ENCODE measurements at places on chromosomes 6 and 20.

GRCh38 chr6:16146028-16146427 is 17.1 kb downstream of the MYLIP start:
- no peak for DNase-seq

- DNase-seq: no peak
Measured at GRCh38 chr6:134468633-134469032, 150.7 kb upstream of the SGK1 start.

DNA sequence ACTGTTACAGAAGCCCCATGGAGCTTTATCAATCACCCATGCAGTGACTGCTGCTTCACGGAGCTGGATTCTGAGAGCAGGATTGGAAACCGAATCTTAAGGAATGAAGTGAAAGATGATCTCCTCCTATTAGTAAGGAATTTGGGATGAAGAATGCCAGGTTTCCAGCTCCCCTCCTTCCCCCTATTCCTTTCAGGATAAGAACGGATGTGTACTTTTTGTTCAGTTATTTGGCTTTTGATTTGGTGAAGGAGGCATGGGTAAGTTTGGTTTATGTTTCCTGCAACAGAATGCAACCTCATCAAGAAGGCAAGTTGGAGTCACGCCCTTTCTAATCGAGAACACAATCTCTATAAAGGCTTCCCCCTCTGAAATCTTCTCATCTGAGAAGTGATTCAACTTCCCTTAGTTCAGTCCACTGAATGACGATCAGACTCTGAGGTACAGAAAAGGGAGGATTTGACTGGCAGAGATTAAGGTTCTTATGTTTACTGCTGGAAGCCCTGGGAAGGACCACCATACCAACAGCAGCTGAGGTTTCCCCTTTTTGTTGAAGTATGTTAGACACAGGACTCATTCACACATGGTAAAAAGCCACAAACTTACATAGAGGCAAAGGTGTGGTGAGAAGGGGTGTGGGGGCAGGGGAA is 5.5 kb downstream of the ELMO2 start:
- no peak for DNase-seq

GRCh38 chr20:1619861-1620444 is at the start of gene SIRPB1:
Gene SIRPB1, minus strand, starts transcription at chr20:1620009. Its CDS starts 65 bp downstream, at chr20:1619944.
- DNase-seq: no peak

DNA sequence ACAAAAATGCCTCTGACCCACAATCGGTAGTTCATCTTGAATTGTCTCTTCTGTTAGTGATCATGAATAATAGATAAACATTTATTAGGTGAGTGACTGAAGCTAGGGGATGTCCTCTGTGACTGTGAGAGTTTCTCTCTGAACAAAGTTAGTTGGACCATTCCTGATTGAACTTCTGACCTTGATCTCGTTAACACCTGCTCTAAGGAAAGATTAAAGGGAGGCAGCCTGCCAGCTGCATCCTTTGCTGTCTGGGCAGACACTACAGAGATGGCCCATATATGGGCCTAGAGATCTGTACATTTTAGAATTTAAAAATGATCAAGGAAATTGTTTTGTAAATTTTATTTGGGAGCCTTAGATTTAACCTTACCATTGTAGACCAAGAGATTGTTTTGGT is 27.3 kb downstream of the MAPK14 start:
- DNase-seq: no peak

- no peak for DNase-seq
Measured at GRCh38 chr20:3980260-3981131, 34.9 kb downstream of the RNF24 start.

- DNase-seq: no peak
Measured at GRCh38 chr6:142728364-142728763, 216.6 kb downstream of the HIVEP2 start.

DNA sequence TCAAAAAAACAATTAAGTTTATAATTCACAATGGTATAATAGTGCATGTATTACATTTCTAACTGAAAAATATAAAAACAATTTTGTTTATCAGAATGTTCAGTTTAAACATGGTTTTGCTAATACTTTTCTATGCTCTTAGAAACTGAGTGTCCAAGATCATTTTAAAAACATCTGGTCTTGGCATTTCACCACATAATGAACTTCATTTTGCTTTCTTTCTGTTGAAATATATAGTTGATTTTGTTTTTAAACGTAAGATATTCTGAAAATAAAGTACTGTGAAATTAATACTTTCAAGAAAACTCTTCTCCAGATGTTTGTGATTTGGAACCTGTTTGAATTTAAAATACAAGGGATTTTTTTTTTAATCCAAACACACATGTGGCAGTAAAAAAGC is 264.4 kb downstream of the COL12A1 start:
- no peak for DNase-seq

- DNase-seq: no peak
Measured at GRCh38 chr20:53927990-53928389, 142.4 kb downstream of the BCAS1 start.

GRCh38 chr6:19369785-19370184 is 467.4 kb upstream of the ID4 start:
- no peak for DNase-seq

DNA sequence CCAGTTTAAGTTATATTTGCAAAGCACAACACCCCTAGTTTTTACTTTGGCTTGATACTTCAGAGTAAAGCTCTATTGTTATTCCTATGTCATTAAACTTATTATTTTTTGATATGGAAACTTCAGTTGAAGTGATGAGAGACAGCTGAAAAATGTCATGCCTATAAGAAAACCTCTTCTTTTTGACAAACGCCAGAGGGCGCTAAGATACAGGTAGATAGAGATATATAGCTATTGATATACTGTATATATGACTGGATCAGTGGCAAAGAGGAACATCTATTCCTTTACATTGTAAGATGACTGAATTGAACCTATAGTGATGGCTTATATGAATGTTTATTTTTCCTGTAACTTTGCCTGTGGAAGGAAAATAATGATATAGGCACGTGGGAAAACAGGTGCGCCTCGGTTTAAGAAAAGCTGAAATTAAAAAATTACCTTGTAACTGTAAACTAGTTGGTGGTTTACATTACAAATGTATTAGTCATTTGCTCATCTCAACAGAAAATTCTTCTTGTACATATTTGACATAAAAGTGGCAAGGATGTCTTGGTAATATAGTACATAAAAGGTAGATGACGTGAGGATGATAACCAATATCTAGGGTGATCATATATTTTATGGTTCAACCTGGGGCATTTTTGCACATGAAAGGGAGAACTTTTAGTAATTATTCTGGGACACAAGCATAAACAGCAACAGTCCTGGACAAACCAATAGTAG is 74.1 kb downstream of the LAMA4 start:
- DNase-seq: no peak

DNA sequence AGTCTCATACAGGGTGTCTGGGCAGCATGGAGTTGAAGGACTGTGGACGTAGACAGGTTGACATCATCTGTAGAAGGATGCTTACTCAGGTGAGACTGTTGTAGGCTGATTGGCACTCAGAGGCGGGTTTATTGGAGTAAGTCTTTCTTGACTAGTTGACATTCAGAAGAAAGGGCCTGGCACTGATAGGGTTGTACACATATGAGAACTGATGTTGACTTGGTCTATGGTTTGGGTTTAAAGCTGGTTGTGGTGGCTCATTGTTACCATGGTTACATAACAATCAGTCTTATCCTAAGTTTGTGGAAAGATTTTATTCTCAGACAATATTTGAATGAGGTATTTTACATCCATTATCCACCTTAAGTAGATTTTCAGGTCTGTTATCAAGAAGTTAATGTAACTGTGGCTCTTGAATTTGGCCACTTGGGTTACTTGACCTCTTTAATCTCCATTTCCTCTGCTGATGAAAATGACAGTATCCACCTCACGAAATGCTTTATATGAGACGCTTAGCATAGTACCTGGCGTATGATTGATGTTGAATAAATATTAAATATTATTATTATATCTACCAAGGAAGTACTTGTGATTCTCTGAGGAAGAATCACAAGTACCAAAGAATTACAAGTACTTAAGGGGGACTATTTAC is 109.3 kb downstream of the DNAH8 start:
- DNase-seq: no peak

GRCh38 chr20:32737371-32738223 is 5.7 kb downstream of the COMMD7 start:
- no peak for DNase-seq

GRCh38 chr20:64035933-64036345 is at the start of gene C20orf204:
Gene C20orf204, plus strand, starts transcription at chr20:64036182. Its CDS starts 142 bp downstream, at chr20:64036324.
- no peak for DNase-seq

- DNase-seq: no peak
Measured at GRCh38 chr6:152068622-152069261, 261.3 kb downstream of the ESR1 start.

GRCh38 chr6:46453741-46454316 is 37.4 kb downstream of the RCAN2 start:
- DNase-seq: no peak

DNA sequence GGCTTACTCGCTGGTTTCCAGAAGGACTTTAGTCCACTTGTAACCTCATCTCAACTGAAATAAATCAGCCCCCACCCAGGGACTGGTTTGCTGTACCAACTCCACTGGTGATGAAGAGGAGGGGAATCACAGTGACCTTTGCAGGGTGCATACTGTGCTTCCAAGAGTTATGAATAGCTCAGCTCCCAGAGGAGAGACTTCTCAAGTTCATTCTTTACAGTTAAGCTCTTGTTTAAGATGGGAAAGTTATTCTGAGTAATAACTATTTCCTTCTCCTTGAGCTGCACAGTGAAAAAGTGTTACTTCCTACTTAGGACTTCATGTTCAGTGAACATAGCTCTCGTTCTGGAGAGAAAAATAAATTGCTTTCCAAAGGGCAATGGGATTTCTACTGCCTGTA is 166.5 kb upstream of the ECI2 start:
- no peak for DNase-seq

DNA sequence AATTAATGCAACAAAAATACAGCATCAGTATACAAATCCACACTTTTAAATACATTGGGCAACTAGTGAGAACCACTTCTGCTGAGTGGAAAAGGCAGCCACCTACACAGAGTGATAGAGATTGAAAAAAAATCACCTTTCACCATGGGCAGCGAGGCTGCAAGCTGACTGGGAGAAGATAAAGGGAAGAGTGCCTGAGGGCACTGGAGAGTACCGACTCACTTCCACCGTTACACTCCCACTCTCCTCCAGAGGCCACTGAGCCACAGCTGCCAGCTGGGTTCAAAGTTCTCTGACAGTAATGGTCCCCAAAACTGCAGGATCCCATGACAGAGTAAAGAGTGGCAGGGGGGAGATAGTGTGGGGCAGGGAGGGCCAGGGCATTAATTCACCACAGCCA is 24.1 kb downstream of the PXT1 start:
- no peak for DNase-seq

DNA sequence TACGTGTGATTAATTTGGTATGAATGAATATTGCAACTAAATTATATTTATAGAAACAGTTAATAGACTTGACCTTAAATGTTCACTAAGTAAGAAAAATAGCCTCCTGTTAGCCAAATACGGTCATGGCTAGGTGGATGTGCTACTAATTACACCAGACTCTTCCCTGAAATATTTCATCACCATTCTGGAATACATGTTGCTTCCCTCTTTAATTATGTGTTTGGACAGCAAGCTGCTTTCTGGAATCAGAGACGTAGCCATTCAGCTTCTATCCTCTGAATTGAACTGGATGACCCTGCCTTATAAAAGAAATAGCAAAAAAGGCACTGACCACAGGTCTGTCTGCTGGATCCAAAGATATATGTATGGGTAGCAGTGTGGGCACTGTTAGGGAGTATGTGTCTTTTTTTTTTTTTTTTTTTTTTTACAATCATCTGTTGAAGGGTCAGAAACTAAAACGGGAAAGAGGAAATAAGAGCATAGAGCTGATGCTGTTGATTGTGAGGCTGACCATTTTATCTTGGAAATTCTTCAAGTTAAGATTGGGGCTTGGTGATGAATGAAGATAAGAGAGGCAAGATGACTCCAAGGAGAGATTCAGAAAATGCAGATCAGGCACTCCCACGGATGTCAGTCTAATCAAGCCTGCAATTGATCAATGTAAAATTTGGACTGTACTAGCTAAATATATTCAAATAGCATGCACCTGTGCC is 283.2 kb upstream of the HSF2 start:
- no peak for DNase-seq

DNA sequence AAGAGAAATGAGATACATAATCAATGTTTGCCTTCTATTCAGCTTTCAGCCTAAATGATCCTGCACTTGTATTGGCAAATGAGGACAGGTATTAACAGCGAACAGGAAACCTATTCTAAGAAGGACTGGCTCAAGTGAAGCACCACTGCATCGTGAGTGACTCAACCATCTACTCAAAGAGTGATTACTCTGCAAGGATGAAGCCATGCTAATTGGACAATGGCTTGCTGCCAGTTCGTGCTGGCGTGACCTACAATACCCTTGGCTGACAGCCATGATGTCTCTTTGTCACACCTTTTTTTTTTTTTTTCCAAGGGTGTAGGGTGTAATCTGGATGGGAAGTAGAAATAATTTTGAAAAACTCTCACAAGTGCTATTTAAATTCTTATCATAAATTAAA is 104.9 kb downstream of the GJA10 start:
- no peak for DNase-seq

DNA sequence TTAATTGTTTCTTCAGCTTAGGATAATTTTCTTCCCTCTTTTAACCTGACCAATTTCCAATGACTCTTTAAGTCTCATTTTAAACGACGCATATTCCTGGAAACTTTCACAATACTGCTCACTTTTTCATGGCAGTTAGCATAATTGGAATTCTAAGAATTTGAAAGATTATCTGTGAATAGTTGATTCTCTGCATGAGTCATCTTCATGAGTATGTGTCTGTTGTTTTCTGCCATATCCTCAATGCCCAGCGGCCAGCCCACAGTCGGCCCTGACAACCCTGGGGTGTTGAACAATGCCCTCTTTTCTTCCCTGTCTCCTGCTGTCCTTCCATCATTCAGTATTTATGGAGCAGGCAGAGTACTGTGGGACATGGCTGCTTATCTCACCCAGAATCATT is 554.2 kb downstream of the CDH26 start:
- DNase-seq: no peak

DNA sequence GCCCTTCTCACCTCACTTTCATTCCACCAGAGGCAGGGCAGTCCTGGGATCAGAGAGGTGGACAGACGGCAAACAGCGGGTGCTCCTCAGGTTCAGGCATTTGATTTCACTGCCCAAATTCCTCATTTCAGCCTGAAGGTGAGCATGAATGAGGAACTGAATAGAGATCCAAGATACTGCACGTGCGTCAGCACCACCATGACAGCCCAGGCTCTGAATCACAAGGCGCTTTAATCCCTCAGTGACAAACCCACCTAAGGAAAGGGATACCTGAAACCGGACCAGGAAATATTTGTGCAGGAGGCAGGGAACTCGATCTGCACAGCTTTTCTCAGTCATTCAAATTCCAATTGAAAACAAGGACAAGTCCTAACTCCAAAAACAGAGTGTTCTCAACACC is 174.8 kb upstream of the HEY2 start:
- no peak for DNase-seq

DNA sequence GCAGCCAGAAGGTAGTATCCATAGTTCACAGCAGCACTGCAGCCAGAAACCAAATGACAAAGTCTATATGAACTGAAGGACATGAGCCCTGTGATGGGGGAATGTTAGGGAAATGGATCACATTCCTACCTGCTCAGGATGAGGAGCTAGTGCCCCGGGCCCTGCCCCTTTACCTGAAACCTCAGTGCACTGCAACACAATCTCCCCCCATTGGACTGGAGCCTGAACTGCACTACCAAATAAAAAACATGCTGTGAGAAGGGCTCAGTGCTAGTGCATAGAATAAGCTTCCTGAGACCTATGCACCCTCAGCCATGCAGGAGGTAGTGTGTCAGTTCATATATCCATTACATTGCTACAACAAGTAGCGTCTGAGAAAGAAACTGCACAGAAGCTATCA is 477.8 kb downstream of the HACE1 start:
- DNase-seq: no peak

Measured in esophagus squamous epithelium (tissue), 5 donors.